Globus pallidus (tissue), 1 donor: ENCODE measurements at places on chromosomes 6 and 20.

DNA sequence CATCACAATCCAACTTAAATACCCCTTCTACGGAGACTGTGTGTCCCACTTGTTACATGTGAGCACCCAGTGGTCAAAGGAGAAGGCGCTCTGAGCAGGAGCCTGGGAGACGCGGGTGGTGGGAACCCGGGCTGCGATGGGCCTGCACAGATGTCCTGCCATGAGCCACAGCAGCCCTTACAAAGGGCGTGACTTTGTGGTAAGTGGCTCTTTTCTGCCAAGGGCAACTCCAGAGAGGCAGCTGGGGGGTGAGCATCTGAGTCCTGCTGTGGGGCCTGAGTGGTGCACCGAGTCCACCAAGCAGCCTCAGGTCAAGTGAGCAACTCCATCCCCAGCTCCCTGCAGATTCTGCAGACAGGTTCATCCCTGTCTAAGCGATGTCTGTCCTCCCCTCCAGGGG, 33.6 kb upstream of the CST7 start:
- DNase-seq = no peak

DNA sequence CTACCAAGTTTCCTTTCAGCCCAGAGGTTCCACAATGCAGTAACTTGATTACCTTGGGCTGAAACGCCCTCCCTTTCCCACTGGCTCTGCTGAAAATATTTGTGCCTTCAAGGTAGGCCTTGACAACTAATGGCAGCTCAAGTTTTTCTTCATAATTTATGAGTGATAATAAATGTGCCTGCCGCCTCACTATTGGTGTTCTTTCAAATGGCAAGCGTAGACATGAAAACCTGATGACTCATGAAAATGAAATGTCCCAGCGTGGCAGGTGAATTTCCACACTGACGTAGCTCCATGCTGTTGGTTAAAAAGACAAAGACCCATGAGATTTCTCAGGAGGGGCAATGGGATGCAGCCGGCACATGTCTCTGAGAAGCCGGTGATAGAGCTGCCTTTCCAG, 107.2 kb upstream of the GGTLC1 start:
- no peak for DNase-seq

DNA sequence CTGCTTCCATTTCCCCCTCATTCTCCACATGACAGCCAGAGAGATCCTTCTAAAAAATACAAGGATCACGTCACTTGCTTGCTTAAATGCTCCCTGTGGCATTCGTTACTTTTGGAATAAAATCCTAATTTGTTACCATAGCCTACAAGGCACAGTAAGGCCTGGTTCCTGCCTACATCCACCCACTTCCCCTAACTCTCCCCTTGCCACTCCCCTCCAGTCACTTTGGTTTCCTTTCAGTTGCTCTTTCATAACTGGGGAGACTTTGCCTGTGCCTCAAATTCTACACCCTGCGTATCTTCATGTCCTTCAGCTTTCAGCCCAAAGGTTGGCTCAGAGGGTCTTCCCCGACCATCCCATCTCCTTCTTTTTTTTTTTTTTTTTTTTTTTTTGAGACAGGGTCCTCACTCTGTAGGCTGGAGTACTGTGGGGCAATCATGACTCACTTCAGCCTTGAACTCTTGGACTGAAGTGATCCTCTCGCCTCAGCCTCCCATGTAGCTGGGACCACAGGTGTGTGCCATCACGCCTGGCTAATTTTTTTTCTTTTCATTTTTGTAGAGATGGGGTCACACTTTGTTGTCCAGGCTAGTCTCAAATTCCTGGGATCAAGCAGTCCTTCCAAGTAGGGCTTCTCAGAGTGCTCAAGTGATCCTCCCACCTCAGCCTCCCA, 12.5 kb downstream of the ID1 start:
- DNase-seq = no peak

DNA sequence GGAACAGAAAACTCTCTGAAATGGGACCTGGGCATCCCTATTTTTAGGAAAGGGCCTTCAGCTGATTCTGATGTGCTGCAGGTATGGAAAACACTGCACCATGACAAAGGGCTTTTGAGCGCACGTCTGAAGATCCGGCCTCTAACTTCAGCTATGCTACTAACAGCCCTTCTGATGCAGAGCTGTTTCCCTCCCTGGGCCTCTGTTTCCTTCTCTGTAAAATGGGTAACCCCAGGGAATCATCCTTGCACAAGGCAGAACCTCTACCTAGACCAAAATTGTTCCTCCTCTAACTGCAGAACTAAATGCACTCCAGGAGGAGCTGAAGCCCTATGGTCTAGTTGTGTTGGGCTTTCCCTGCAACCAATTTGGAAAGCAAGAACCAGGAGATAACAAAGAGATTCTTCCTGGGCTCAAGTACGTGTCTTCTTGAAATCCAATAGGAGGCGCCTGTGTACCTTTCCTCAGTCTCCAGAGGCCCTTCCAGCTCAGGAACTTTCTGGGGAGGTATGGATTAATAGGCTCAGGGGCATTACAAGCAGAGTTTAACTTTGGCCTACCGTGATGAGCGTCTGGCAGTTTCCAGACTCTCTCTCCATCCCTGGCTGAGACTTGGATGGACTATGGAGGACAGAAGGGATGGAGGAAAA, 5.9 kb downstream of the GPX5 start:
- no peak for DNase-seq

GRCh38 chr6:133741375-133741861, 147.5 kb upstream of the TCF21 start:
- no peak for DNase-seq

DNA sequence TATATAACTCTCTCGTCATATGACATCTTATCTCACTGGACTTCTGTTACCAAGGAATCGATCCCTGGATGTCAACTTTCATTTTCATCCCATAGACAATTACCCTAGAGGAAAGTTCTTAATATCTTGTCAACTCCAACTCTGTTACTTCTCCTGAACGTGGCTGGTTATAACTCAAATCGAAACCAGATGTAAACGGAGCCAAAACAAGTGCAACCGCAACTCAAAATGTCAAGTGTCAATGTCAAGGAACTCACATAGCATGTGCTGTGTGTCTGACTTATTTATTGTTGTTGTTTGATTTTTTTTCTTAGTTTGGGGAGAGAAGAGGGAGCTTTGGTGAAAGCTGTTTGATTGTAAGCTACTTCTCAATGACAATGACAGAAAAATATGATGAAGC, 108.6 kb downstream of the VIP start:
- DNase-seq = no peak

DNA sequence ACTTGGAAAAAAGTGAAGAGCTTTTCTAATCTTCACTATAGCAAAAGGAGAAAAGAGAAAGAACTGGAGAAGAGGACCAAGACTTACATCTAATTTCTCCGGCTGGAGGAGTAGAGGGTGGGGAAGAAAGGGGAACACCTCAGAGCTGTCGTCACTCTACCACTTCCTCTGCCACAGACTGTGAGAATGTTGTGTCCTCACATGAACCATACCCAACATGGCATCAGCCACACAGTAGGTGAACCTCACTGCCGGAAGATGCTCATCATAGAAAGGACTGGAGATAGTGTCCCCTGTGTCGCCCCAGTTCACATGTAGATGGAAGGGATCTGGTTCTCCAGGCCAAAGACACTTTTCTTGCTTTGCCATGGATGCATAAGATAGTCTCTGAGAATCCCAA, 604.4 kb upstream of the NOX3 start:
- DNase-seq = no peak

GRCh38 chr6:139648430-139649000, 274.1 kb upstream of the CITED2 start:
- DNase-seq = no peak

DNA sequence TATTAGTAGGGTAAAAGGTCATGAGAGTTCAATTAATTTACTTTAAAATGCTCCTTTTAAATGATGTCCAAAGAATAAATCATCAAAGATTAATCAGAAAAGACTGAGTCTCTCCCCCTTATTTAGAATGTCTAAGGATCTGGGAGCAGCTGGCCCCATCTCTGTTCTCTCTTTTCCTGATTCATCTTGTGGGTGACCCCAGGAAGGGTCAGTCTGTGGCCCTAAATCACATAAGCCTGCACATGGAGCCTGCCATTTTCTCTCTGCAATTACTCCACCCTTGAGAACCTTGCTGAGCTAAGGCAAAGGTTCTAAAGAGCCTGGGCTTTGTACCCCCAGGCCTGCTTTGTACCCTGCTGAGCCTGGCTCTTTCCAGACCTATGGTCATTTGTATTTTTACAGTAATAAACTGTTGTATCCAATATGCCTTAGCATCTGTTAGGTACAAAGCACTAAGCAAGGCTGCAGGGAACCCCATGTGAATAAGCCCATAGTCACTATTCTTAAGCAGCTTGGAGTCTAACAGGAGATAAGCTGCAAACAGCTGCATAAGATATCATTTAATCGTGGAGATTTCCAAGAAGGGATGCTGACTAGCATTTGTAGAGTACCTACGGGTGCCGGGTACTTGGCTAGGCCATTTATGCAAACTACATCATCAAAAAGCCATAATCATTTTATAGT, 431.0 kb upstream of the MARCKS start:
- no peak for DNase-seq

DNA sequence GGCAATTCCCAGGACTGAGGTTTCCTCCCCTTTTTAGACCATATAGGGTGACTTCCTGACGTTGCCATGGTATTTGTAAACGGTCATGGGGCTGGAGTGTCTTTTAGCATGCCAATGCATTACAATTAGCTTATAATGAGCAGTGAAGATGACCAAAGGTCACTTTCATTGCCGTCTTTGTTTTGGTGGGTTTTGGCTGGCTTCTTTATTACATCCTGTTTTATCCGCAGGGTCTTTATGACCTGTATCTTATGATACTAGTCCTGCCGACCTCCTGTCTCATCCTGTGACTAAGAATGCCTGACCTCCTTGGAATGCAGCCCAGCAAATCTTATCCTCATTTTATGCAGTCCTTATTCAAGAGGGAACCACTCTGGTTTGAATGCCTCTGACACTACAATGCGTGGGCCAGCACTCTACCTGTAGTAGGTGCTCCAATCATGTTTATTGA, 190.1 kb downstream of the KCNQ5 start:
- DNase-seq = no peak

DNA sequence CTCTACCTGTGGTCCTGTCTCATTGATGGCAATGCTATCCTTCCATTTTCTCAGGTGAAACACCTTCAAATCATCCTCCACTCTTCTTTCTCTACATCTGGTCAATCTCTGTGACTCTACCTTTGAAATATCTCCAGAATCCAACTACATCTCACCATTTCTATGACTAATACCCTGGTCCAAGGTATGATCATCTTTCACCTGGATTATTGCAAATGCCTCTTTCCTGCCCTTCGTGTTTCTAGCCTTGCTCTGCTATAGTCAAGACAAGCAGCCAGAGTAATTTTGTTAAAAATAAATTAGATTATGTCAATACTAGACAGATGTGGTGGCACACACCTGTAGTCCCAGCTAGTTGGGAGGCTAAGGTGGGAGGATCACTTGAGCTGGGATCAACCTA, 17.8 kb upstream of the BLCAP start:
- DNase-seq = no peak

GRCh38 chr20:25495189-25495824, 87.8 kb downstream of the GINS1 start:
- DNase-seq = peak; percentile 6

- no peak for DNase-seq
Measured at GRCh38 chr6:41568585-41569384, 22.6 kb downstream of the FOXP4 start.
